Fibroblast of skin of left quadriceps (primary cell): ENCODE measurements at places on chromosomes 6 and 20.
A peak's percentile ranks its signal among the peaks of the same experiment; 100 is the strongest.

DNA sequence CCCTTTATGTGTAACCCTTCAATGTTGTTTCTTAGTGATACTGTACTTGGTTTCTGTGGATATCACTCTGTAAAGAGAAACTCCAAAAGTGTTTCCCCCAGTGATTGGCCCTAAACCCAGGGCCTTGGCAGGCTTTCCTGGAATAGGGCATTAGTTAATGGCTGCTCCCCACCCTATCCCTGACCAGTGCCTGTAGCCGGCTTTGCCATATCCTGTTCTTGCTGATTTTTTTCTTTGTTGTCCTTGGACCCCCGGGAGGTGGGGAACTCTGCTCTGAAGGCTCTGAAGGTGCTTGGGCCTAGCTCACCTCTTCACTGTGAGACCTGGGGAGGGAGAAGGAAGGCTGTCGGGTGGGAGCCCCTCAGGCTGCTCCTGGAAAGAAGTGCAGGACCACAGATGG is 120.1 kb downstream of the TCP11 start:
- DNase-seq = no peak

DNA sequence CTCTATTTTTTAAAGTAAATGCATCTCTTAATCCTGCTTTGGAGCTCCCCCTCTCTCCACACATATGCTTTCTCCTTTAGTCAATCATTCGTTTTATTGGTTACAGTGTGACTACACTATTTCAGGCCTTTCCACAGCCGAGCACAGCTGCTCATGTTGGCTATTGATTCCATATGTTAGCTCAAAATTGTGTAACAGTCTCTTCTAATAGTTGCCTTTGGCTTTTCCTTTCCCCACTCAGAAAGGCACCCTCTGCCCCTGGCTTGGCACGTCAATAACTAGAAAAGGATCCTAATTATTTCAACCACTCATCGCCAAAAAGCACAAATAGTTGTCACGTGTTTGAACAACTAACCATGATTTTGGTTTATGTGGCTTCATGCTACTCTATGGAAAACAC is 410.3 kb upstream of the SLC35B3 start:
- DNase-seq = no peak

DNA sequence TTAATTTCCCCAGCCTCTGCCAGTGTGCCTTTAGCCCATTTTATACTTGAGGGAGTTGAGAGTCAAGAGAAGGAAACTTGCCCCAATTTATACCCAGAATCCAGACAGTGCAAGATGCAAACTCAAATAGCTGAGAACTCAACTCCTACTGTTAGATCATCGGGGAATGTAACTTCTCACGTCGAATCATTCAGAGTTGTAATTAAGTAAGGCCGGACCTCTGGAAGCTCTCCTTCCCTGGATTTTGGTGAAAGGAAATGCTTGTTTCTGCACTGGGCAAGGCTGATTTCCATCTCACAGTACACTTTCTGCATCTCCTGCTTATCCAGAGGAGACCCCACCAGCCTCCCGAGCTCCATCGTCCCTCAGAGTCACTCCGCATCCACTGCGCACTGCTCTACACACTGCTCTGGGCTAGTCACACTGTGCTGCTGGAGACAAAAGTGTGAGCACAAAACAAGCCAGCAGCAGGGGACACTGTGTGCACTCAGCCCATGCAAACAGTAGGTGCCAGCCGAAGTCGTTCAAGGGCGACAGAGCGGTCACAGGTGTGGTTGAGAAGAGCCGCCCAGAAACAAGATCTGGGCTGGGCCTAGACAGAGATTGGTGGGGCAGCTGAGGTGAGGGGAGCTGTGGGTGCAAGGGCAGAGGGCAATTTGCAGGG is 150.4 kb upstream of the QKI start:
- no peak for DNase-seq

GRCh38 chr20:44582311-44583025 is at the start of gene PKIG:
TSS of gene PKIG (plus strand) at chr20:44582579. CDS start at chr20:44614557, 31,978 bp downstream.
- peak; percentile 53 for DNase-seq

GRCh38 chr6:113733381-113733780 is 123.8 kb upstream of the MARCKS start:
- no peak for DNase-seq

- DNase-seq = no peak
These were observed 151.5 kb upstream of the FLRT3 start for GRCh38 chr20:14488756-14489479.

- no peak for DNase-seq
These were observed 32.1 kb downstream of the PKIG start for GRCh38 chr20:44614525-44614924.

DNA sequence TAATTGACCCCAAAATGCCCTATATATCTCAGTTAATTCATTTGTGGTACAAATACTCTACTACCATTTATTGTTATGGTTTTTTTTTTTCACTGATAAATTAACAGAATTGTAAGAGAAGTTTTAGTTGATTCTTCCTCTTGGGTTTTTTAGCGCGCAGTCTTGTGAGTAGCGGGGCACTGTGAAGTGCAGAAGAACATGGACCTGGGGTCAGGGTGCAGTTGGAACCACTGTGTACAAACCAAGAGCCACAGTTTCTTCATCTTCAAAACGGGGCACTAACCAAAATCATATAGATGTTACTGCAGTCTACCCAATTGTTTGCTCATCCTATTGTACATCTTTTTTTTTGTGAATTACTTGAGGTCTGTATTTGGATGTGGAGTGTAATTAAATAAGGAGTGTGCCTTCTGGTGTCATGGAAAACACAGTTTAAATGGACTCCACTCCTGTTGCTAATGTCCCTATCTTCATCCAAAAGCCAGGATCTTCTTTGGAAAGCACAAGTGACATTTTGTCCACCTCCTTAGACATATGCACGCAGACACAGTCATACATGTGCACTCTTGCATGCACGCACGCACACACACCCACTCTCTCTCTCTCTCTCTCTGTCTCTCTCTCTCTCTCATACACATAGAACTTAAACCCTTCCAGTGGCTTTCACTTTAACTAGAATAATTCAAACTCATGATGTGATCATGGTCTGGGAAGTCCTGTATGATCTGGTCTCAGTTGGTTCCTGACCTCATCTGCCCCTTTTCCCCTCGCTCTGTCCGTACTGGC is 51.5 kb downstream of the AFDN start:
- DNase-seq = no peak
